ENCODE measurements at places on chromosomes 6 and 20. TPM values are rescaled to one million over a fixed set of nuclear protein-coding genes. Genes with fewer than 3 reads are reported as not detected.

KIF13A gene
- total RNA-seq: 56.6 TPM

TXNDC5 gene
- total RNA-seq: 82.0 TPM

LTV1 gene
- 8.4 TPM for total RNA-seq

DNA sequence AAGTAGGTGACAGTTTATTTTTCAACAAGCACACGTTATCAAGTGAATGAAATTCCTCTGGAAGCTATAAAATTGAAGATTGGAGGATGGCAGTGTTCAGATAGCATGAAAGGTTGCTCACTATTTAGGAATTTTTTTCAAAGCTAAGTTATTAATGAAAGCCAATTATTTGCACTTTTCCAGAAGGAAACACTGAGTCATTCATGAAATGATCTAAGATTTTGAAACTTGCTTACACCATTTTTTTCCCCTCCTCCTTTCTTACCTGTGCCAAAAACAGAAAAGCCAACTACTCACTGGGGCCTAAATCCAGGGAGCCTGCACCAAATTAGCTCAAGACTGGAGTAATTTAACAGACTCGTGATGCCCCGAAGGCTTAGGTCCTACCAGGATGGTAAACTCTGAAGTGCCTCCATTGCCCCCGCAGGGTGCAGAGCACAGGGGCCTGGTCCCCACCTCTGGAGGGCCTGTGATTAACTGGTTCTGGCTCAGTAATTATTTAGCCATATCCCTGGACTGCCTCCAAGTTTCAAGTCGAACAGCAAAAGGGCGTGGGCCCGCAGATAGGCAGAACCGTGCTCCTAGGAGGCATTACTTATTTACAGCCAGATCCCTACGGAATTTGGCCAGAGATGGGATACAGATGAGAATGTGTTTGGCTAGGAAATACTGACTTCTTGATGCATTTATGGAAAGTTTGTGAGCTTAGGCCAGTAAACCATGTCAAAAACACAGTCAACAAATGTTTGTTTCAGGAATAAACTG is 28.0 kb upstream of the ZNF217 start:
- no peaks in the 10 kb centered on the region for H3K4me1 ChIP-seq
- no peaks in the 10 kb centered on the region for H3K36me3 ChIP-seq
- DNase-seq: peak; percentile 77
- peak overlapping the region; percentile 85 for H3K27ac ChIP-seq
- H3K4me3 ChIP-seq: no peak overlapping the region
- H3K27me3 ChIP-seq: no peaks in the 10 kb centered on the region

UNC5CL gene
- total RNA-seq: 0.96 TPM

DNA sequence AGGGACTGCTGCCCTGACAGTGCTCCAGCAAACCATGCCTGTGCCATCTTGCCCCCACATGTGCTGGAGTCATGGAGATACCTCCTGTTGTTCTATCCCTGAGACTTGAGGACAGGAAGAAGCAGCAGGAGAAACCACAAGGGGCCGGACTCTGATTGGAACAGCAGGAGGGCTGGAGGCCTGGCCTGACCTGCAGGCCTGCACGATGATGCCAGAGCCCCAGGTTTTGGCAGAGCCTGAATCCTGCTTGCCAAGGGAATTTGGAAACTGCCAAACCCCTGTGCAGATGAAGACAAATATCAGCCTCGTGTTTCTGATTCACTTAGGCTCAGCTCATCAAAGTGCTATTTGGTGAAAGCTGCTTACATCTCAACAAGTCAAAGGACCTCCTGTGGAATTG is 177.6 kb downstream of the MAFB start:
- no peak for DNase-seq
- H3K27ac ChIP-seq: no peak overlapping the region
- no peak overlapping the region for H3K4me3 ChIP-seq
- H3K27me3 ChIP-seq: no peaks in the 10 kb centered on the region
- peaks cover 9% of the 10 kb centered on the region for H3K4me1 ChIP-seq

GRCh38 chr6:85137865-85138264 is 312.0 kb upstream of the NT5E start:
- H3K4me1 ChIP-seq: no peaks in the 10 kb centered on the region
- no peak overlapping the region for H3K4me3 ChIP-seq
- H3K27me3 ChIP-seq: no peaks in the 10 kb centered on the region
- H3K36me3 ChIP-seq: no peaks in the 10 kb centered on the region
- no peak overlapping the region for H3K27ac ChIP-seq
- no peak for DNase-seq

GRCh38 chr6:3227363-3228045 is at the start of gene TUBB2B:
Gene TUBB2B, minus strand, starts transcription at chr6:3227653. Its CDS starts 110 bp downstream, at chr6:3227543.
- H3K27me3 ChIP-seq: peaks cover 14% of the 10 kb centered on the region
- no peaks in the 10 kb centered on the region for H3K36me3 ChIP-seq
- H3K4me3 ChIP-seq: peak within 1 kb of the TSS; percentile 20

PREX1 gene
- 21.7 TPM for total RNA-seq
